ENCODE measurements at places on chromosomes 7 and 10.

- DNase-seq = no peak
Observed at GRCh38 chr10:122287570-122287969, 16.5 kb downstream of the BTBD16 start.

- DNase-seq = no peak
Observed at GRCh38 chr10:93875032-93875358, 18.8 kb upstream of the SLC35G1 start.

DNA sequence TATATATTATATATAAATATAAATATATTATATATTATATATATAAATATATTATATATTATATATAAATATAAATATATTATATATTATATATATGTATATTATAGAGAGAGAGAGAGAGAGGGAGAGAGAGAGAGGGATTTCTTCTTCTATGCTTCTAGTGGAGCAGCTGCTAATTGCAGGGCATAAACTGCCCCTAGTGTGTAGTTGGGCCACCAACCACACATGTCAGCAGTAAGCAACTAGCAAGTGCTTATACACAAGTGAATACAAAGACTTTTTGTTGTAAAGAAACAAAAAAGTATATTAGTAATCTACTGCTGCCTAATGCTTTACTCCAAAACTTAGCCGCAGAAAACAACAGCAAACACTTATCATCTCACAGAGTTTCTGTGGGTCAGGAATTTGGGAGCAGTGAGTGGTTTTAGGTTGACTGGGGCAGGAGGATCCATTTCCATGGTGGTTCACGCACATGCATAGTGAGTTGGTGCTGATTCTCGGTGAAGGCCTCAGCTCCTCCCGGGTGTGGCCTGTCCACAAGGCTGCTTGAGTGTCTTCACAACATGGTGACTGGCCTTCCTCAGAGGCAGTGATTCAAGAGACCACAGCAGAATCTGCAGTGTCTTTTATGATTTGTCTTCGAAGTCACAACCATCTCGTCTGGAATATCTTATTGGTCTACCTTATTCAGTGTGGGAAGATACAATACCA, 25.5 kb upstream of the BAG3 start:
- no peak for DNase-seq

GRCh38 chr10:38605153-38605661, 511.1 kb downstream of the ZNF37A start:
- DNase-seq = no peak

- no peak for DNase-seq
Observed at GRCh38 chr7:29143751-29144150, 2.6 kb downstream of the CPVL start.

- DNase-seq = no peak
Observed at GRCh38 chr10:88866454-88866853, 13.6 kb upstream of the STAMBPL1 start.

DNA sequence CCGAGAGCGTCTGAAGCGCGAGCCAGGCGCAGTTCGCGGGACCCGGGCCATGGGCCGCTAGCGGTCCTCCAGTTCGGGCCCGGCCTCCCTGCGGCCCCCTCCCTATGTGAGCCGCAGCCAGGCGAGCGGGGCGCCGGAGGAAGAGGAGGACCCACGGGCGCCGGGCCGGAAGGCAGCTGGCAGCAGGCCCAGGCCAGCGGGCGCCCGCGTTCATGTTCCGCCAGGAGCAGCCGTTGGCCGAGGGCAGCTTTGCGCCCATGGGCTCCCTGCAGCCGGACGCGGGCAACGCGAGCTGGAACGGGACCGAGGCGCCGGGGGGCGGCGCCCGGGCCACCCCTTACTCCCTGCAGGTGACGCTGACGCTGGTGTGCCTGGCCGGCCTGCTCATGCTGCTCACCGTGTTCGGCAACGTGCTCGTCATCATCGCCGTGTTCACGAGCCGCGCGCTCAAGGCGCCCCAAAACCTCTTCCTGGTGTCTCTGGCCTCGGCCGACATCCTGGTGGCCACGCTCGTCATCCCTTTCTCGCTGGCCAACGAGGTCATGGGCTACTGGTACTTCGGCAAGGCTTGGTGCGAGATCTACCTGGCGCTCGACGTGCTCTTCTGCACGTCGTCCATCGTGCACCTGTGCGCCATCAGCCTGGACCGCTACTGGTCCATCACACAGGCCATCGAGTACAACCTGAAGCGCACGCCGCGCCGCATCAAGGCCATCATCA, 1.1 kb downstream of the ADRA2A start:
- DNase-seq = no peak

- no peak for DNase-seq
Observed at GRCh38 chr10:116429288-116429977, 1.8 kb downstream of the PNLIPRP3 start.

- no peak for DNase-seq
Observed at GRCh38 chr7:44313016-44313415, 12.4 kb downstream of the CAMK2B start.

DNA sequence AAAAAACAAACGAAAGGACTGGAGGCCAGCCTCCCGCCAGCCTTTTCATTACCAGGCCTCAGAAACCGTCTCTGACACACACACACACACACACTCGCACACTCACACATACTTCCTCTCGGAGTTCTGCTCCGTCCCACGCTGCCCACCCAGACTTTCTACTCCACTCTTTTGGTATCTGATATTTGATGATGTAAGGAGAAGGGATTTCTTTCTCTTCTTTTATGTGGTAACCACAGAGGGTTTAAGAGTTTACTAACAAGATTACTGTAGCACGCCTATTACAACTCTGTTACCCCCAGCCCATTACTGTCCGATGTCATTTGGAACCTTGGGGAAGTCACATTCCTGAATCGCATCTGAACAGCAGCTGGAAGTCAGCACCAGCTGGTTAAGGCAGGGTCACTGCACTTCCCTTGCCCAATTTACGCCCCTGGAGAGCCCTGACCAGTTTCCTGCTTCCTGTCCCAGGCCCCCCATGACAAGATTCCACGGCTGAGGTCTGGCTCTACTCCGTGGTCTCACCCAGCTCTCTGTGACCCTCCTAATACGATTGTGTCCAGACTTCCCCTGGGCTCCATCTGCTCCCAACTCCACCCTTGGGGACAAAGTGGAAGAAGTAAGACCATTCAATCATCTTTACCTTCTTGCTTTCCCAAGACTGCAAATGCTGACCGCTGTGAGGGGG, 1.1 kb downstream of the DENND2A start:
- DNase-seq = peak; percentile 25

DNA sequence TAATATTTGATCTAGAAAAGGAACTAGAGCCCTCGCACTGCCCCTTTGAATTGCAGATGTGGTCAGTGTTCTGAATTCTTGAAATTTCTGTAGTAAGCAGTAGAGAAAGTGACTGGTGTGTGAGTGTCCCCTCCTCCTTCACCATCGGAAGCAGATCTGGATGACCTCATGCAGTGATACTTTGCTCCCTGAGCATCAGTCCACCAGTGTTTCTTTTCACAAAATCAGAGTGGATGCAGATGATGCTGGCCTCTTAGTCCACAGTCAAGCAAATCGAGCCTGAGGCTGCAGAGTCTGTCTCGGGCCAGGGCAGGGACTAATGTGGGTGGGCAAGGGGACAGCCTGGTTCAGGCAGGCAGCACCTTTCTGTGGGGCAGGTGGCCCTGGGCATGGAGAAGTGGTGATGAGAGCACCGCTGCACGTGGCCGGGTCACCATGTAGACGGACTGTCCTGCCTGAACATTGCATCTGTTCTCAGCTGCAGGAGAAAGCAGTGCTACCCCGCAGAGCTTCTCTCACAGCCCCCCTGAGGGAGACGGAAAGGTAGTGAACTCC, 5.4 kb downstream of the INSIG1 start:
- no peak for DNase-seq

GRCh38 chr10:22609251-22609650, 105.1 kb downstream of the PIP4K2A start:
- no peak for DNase-seq

GRCh38 chr7:121530227-121531174, 134.4 kb upstream of the FAM3C start:
- peak; percentile 64 for DNase-seq

DNA sequence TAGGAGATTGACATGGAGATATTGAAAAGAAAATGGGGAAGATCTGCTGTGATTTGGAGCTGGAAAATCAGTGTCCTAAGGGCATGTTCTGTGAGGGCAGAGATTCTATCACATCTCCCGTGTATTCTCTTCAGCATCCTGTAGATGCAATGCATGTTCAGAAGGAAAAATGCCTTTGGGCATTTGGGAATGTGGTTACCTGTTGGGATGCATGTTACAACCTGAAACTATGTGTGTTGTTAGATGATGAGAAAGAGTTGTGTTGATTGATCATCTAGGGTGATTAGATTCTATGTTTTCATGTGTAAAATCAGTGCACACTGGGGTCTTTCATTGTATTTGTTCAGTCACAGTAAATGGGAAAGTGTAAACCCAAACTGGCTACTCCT, 14.7 kb downstream of the CUZD1 start:
- no peak for DNase-seq

- no peak for DNase-seq
Observed at GRCh38 chr10:103062854-103063590, 130.1 kb downstream of the NT5C2 start.

GRCh38 chr10:61110188-61110844, 166.3 kb upstream of the RHOBTB1 start:
- no peak for DNase-seq

DNA sequence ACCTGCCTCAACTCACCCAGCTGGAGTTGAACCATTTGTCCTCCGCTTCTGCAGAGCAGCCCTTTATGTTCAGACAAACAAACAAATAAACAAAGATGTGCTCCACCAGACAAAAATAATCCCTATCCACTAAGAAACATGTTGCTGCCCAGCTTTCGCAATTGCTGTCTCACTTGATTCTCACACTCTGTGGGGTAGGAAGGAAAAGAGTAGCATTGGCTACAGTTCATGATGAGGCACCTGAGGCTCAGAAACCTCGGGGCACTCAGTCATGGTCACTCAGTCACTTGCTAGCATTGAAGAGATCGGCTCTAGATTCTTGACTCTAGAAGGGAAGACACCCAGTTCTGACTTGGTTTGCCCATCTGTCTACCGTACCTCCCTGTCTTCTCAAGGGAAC, 88.0 kb upstream of the ZMIZ1 start:
- DNase-seq = no peak

DNA sequence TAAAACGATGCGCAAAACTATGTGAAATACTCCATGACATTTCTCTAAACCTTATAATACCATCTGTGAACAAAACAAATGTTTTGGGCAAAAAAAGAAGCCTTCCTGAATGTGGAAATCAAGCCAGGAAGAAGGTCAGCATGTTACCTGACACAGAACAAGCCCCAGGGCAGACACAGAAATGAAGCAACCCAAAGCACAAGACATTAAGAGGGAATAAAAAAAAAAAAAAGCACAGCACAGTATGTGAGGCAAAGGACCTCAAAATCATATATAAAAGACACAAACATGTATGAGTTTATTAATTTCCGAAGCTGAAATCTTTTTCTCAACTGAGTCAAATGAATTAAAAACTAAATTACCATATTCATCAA, 161.8 kb downstream of the SKIDA1 start:
- DNase-seq = no peak

DNA sequence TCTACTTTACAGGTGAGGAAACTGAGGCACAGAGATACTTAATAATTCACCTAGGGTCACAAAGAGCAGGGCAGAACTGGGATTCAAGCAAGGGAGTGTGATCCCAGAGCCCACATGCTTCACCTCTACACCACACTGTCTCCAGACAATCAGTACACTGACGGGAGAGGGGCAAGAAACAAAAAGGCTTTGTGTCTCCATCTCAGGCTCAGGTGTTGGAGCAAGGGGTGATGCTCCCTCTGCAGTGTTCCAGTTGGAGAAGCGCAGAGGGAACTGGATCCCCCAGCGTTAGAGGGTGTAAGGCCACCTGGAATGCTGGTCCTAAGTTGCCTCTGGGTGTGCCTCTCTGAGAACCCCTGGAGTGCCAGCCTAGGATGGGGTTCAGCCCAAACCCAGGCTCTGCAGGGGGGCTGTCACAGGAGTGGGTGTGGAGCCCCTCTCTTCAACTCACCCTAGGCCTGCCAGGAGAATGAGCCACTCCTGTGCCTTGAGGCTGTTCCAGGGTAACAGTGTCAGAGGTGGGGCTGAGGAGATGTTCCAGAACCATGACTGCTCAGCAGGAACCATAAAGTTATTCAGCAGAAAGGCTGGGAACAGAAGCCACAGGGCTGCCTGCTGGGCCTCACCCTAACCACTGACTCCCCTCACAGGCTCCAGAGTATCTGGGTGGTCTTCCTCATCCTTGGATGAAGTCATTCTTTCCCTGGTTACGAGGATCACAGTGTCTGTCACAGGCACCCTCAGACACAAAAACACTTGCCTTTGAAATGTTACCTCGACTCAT, 5.5 kb downstream of the RBP4 start:
- no peak for DNase-seq

GRCh38 chr7:72405871-72406270, 6.3 kb downstream of the CALN1 start:
- DNase-seq = no peak

DNA sequence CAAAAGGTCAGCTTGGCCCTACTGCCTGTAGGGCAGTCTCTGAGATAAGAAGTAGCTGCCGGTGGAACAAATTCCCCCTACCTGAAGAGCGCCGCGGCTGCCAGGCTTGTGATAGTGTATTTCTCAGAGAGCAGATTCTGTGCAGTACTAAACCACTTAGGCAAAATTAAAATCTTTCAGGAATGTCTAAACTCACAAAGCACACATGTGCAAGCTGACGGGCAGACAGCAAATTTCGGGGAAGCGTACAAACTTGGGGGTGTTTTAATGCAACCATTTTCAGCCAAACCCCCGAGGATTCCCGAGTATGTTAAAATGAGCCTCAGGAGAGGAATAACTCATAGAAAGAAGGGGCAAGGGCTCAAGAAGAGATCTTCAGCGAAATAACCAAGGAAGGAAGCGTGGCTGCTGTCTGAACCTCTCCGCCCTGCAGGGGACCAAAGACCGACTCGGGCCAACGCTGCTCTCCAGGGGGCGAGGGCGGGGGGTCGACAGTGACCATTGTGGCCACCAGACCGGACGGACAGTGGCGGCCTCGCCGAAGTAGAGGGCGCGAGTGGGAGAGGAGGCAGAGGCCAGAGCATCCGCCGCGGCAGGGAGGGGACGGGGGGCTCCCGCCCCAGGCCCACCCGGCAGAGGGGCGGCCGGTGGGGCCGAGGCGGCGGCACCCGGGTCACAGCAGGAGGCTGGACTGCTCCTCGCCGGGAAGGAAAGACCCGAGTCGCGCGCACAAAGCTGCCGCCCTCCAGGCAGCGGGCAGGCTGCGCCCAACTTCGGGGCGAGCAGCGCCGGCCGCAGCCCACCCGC, 819 bp downstream of the HYCC1 start:
- no peak for DNase-seq

GRCh38 chr10:28217848-28218247, 85.0 kb downstream of the MPP7 start:
- peak; percentile 7 for DNase-seq

DNA sequence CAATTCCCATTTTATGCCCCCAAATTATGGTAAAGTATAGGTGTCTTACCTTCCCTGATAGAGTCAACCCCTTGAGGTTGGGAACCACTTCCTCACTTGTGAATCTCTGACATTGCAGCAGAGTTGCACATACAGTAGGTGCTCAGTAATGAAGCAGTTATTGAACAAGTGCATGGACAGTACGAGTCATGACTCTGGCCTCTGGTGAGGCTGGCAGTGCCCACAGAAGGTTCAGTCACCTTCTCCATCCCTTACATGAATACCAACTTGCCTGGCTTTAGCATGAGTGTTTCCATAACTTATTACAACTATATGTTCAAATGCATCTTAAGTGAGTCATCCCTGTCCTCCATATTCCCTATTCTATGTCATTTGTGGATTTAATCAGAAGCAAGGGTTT, 340.0 kb downstream of the ELMO1 start:
- DNase-seq = no peak

- DNase-seq = no peak
Observed at GRCh38 chr7:34109936-34110780, 204.8 kb downstream of the BMPER start.
